ENCODE measurements at places on chromosomes 7 and 10.

- no peak for DNase-seq
Observed at GRCh38 chr10:117272195-117273076, 31.5 kb downstream of the SLC18A2 start.

- DNase-seq = no peak
Observed at GRCh38 chr10:69742356-69742695, 59.4 kb upstream of the COL13A1 start.

DNA sequence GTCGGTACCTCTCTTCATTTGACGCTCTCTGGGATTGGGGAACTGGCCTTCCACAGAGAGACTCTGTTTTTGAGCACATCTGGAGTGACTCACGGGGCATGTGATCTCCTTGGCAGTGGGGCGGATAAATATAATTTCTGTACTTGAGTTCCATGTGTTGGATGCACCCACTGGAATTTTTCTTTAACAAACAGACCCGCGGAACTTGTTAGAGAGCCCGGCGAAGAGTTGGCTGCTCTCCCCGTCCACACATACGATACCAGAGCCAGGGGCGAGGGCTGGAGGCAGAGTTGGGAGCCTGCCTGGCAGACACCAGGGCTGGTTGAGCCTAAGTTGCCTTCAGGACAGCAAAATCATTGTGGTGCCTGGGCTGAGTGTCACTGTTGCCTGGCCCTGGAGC lies at the start of gene FAM180A:
Gene FAM180A, minus strand, starts transcription at position 44 of the 400 bp plus-strand sequence. CDS start 233 bp downstream, outside the sequence.
- no peak for DNase-seq

- no peak for DNase-seq
Observed at GRCh38 chr7:4712281-4713182, 30.4 kb downstream of the FOXK1 start.

- DNase-seq = no peak
Observed at GRCh38 chr7:36040679-36041078, 112.4 kb upstream of the EEPD1 start.

DNA sequence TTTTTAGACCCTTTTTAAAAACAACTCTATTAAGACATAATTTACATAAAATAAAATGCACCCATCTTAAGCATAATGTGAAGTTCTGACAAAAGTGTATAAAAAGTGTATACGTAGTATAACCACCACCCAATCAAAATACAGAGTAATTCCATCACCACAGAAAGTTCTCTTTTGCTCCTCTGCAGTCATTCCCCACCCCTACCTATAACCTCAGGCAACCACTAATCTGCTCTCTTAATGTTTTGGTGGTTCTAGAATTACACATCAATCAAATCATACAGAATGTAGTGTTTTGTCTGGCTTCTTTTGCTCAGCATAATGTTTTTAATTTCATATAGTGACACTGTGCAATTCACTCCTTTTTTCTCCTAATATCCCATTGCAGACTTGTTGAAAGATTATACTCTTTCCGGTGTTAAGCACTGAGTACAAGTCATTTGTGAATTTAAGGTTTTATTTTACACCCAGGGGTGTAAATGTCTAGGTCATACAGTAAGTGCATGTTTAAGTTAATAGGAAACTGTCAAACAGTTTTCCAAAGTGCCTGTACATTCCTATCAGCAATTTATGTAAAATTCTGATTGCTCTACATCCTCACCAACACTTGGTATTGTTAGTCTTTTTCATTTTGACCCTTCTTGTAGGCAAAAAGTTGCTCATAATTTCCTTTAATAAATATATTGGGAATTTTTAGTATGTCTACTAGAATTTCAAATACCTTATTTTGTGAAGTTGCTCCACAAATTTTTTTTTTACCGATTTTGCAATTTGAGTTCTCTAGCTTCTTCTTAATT lies 86.3 kb downstream of the ZFAND4 start:
- no peak for DNase-seq

DNA sequence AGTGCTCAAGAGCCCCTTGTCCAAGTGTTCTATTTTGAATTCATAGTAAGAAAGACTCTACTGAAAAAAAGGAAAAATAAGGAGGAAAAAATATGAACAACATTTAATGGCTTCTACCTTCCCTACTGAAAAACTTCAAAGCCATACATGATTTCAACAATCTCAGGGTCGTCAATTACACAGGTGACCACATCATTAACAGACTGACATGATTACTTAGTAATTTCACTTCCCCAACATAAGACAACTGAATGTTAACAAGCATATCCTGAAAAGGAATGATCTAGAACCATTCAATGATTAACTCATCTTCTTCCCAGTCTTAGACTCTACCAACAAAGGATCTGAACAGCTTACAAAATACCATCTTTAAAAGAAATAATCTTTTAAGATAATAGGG lies 34.8 kb downstream of the MEOX2 start:
- no peak for DNase-seq

DNA sequence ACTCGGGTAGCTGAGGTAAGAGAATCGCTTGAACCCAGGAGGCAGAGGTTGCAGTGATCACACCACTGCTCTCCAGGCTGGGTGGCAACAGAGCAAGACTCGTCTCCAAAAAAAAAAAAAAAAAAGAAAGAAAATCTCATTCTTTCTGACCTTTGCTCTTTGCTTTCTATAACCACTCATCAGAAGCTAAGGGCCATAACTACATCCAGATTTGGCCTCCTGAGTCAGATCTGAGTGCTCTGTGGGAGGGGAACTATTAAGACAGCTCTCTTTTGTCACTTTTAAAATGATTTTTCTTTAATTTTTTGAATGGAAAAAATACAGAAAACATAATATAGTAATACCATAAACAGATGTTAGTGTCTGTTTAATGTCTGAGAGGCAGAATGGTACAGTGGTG lies 210.1 kb downstream of the KIAA1217 start:
- no peak for DNase-seq

GRCh38 chr7:51430480-51431086 lies 114.0 kb upstream of the COBL start:
- DNase-seq = no peak

GRCh38 chr7:70506434-70506833 lies 625.5 kb upstream of the GALNT17 start:
- DNase-seq = no peak

GRCh38 chr7:47377741-47378140 lies 204.2 kb downstream of the TNS3 start:
- no peak for DNase-seq

- DNase-seq = no peak
Observed at GRCh38 chr7:81690251-81690650, 79.6 kb downstream of the HGF start.

- DNase-seq = no peak
Observed at GRCh38 chr7:66205741-66206090, 582 bp downstream of the TPST1 start.

GRCh38 chr7:23380556-23380955 lies 81.4 kb downstream of the MALSU1 start:
- DNase-seq = no peak

DNA sequence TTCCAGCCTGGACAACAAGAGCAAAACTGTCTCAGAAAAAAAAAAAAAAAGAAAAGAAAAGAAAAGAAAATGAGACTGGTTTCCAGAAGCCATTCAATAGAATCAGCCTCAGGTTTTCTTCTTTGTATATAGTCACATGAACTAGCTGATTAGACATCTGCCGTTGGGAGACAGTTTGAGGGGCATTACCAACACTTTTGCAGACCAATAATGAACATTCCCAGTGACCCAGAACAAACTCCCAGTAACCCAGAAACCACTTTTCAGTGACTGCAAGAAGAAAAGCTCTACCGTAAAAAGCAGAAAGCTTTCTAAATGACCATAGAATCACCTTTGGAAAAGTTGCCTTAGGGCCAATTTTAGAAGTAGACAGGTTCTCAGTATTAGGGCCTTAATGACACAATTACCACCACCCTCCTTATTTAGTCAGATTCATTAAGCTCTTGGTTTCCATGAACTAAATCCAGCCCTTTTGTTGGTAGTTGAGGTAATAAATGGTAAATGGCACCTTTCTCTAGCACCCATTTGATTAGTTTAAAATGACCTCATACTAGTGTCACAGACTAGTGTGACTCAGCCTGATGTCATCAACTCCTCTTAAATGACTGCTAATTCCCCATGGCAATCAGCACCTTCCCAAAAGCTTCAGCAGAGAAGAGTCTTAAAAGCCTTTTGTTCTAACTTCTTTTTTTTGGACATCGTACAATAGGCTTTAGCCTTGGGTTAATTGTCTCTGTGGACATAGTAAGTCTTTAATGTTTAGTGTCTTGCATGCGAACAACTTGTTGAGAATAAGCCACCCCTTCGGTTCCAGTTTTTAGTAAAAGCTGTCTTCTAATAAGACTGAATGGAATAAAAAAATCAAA lies 33.6 kb upstream of the XRCC2 start:
- DNase-seq = no peak

DNA sequence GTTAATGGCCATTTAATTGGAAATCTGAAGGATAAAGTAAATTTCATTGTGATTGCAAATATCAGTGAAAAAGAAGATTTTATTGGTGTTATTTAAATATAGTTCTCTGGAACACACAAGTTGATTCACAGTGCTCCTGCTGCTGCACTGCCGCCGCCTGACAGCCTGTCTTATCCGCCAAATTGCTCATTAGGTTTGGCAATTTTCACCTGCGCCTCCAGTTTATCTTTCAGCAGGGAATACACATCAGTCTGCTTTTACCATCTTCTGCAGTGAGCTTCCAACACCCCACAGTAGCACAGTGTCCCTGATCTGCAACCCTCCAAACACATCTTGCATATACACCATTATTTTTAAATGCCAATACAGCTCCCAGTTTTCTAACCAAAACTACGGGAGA lies 308.3 kb downstream of the PARD3 start:
- no peak for DNase-seq

GRCh38 chr10:123581656-123582055 lies 84.5 kb upstream of the GPR26 start:
- DNase-seq = no peak

DNA sequence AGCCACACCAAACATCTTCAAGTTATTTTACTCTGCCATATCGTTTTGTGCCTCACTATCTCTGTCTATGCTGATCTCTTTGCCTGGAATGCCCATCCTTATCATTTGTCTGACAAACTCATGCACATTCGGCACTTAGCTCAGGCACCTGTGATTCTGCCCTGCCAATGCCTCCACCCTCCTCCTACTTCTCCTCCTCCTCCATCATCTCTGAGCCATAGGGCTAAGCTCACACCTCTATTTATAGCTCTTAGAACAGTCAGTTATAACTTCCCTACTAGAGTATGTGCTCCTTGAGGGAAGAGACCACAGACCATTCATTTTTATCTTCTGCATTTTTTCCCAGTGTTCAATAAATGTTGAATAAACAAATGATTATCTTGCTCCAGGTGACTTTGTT lies 51.2 kb upstream of the CDK13 start:
- DNase-seq = no peak

DNA sequence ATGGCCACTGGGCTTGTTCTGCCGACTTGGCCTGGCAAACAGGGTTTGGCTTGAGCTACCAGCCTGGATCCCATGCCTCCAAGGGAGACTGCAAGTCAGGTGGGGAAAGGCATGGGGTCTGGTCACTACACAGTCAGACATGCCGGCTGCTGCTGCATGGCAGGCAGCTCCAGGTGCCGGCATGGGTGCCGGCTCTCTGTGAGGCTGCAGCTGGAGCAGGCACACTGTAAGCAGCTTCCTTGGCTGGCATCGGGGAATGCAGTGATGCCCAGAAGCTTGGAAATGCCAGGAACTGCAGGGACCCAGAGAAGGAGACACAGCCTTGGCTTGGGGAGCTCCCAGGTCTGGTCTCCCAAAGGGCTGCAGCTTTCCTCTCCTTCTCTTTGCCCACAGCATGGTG lies 305.5 kb upstream of the NRG3 start:
- no peak for DNase-seq

DNA sequence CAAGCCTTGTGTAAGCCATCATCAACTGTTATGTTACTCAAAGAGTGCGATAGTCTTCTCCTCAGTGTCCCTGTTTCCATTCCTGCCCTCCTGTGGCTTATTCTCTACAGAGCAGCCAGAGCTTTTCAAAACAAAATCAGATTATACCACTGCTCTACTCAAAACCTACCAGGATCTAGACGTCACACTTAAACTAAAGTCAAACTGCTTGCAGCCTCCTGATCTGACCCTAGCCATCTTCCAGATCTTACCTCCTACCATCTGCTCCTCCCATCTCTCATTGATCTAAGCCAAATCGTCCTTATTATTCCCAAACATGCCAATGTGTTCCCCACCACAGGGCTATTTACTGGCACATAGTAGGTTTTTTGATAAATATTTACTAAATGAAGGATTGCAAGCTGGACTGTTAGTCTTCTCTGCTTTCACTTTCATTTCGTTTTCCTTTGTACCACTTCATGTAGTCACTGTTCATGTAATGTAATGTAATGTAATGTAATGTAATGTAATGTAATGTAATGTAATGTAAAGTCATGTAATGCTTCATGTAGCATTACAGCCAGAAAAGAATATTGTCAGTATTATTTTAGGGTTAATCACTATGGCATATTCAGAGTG lies 116.1 kb downstream of the GPR37 start:
- DNase-seq = no peak

- no peak for DNase-seq
Observed at GRCh38 chr7:137804836-137805235, 41.9 kb downstream of the DGKI start.

- DNase-seq = no peak
Observed at GRCh38 chr10:105096316-105096715, 455.2 kb downstream of the SORCS3 start.

GRCh38 chr10:94992811-94993210 lies 54.4 kb downstream of the CYP2C9 start:
- no peak for DNase-seq

- DNase-seq = no peak
Observed at GRCh38 chr7:132877573-132877972, 204.3 kb downstream of the CHCHD3 start.

- no peak for DNase-seq
Observed at GRCh38 chr10:121597504-121598262, 561 bp downstream of the FGFR2 start.

GRCh38 chr10:27699776-27700175 lies 45.8 kb downstream of the MKX start:
- no peak for DNase-seq

- no peak for DNase-seq
Observed at GRCh38 chr7:3616306-3616705, 315.3 kb downstream of the SDK1 start.

DNA sequence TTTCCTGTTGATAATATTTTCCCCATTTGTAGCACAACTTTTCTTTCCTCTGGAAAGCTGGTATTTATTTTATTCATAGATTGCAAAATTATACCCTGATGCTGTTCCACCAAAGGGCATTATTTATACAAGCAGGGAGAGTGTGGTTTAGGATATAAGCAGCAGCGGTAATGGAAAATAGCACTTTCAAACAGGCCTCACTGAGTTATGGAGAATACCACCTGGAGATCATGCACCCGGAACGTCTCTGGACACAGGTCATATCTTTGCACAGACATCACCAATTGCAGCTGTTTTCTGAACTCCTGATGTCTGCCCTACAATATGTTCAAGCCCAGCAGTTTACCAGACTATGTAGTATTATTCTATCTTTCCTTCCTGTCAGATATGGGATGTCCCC lies 2.0 kb upstream of the CALD1 start:
- DNase-seq = no peak

- no peak for DNase-seq
Observed at GRCh38 chr10:34821587-34822585, 6.8 kb upstream of the PARD3 start.

- no peak for DNase-seq
Observed at GRCh38 chr7:46281071-46281470, 360.0 kb upstream of the IGFBP3 start.

GRCh38 chr7:114645451-114645850 lies 230.8 kb downstream of the FOXP2 start:
- DNase-seq = no peak

Data from stimulated activated CD8-positive, alpha-beta memory T cell treated with anti-CD3 and anti-CD28 coated beads, Interleukin-4, amount 100 ng/mL, for 1 hour (primary cell).